ENCODE measurements at places on chromosomes 5 and 9.
A peak's percentile ranks its signal among the peaks of the same experiment; 100 is the strongest.

- DNase-seq: no peak
These were observed 68.5 kb downstream of the SLC24A2 start for GRCh38 chr9:19720377-19720776.

DNA sequence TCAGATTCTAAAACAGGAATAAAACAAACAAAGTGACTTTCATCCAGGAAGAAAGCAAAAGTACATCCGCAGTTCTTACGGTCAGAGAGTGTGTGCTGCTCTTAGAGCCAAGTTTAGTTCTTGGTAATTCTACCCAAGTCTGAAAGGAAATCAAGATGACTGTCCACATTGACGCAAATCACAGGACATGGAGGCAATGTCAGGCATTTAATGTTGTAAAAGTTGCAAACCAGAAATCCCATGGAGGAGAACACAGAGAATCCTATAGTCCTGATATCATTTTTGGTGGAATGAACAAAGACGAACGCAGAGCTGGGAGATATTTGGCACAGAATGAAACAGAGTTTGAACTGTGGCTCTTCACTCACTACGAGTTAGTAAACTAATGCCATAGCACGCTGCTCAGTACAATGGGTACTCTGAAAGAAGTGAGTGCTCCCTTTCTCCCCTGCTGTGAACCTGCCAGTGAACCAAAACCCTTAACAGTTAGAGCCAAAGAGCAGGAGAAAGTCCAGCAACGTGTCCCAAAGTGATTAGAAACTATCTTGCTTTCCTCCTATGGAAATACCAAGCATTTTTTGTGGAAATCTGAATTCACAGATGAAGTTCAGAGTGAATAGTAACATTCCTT, 74.3 kb downstream of the MUSK start:
- DNase-seq: no peak

GRCh38 chr5:79959407-79959806, 31.7 kb downstream of the MTX3 start:
- no peak for DNase-seq

GRCh38 chr9:133553973-133554713, 19.6 kb downstream of the ADAMTSL2 start:
- DNase-seq: no peak

DNA sequence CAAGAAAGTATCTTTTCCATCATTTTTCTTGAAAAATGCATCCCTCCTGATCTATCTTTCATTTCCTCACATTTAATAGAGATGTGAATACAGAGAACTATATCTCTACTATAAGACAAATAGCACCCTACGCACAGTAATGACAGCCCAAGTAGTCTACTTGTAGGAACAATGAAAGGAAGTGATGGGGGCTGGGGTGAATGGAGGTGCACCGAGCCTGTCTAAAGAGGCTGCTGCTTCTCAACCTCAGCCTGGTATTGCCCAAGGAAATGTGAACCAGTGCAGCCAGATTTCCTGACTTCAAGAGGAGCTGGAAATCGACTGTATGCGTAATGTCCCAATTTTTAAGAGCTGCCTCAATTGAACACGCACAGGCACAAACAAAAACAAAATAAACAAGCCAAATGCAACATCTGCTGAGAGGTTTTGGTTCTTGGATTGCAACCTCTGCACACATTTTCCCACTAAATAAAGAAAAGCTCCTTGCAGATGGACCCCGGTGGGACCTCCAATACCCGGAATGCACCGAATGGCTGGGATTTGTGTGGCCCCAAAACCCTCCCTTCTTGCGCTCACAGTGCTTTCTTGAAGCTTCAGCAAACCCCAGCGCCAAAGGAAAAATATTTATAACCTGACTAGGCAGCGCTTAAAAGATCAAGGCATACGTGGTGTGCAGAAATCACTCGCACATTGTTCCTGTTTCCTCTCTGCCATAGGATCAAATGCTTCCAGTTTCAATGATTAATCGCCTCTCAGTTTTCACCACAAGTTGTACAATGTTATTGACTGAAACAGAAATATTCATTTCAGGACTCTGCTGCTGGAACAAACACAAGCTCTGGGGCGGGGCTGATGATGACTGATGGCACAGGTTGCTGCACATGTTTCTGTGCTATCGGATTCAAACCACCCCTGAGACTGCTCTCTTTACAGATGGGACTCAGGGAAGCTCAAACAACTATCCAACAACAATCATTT, 68.3 kb downstream of the KCNIP1 start:
- DNase-seq: no peak

DNA sequence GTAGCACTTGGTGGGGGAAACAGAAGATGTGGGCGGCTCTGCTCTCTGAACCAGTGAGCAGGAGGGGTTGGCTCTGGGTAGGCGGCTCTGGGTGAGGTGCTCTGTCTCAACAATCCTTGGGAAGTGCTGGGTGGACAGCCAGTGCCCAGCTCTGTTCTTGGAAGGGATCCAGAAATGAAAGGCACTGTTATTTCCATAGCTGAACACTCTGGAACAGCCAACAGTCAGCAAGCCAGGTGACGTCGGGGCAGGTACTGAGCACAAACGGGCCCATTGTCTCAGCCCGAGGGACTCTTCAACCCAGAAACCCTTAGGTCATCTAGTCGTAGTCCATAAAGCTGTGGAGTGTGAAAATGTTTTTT, 36.3 kb downstream of the OLFM1 start:
- no peak for DNase-seq

DNA sequence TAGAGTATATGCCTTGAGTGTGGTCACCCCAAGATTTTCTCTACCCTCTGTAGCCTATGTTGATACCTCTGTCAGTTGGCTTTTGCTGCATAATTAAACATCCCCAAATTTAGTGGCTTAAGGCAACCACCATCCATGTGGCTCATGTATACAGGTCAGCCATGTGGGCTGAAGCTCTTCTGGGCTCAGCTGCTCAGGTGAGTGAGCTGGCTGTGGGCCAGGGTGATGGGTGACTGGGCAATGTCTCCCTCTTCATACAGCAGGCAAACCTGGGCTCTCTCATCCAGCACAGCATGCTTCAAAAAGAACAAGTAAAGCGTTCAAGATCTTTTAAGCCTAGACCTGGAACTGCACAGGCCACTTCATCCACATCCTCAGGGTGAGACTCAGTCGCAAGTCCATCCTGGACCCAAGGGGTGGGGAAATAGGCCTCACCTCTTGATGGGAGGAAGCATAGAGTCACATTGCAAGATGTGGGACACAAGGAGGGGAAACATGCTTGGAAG, 188.2 kb upstream of the TAS2R1 start:
- DNase-seq: no peak

- DNase-seq: no peak
These were observed 7.7 kb downstream of the CENPK start for GRCh38 chr5:65555287-65555686.

DNA sequence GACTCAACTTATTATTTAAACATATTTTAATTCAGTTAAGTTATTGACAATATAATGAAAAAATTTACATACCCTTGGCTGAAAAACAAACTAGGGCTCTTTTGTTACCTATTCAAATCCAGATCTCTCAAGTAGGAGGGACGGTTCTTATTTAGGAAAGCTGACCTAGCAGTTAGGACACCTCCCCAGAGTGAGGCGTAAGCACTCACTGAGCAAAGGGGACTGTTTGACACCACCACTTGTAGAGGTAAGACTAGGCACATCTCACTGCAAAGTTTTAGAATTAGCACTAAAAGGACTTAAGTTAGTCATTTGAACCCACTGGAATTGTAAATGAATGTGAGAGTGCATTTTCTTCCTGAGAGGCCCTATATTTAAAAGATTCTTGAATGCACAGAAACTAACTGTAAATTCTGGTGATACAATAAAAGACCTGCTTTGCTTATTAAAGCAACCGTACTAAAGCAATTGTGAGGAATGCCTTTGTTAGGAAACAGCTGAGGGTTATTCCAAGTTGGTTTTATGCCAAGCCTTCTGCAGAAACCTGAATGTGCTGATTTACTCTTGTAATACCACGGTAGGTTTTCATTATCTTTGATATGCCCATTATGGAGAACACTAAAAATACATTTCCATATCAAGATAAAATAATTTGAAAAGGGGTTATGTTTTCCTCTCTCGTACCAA, 16.2 kb downstream of the HACD4 start:
- no peak for DNase-seq

DNA sequence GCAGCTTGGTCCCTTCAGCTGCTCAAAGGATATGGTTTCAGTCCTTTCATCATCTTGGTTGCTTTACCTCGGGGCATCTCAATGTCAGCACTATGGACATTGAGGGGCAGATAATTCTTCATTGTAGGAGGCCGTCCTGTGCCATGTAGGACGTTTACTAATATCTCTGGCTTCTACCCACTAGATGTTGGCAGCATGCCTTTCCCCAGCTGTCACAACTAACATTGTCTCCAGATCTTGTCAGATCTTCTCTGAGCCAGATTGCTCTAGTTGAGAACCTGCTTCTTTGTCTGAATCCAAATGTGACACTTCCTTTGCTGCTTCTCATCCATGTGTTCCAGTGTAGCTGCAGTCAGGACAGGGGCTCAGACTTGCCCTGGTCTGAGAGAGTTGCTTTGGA, 10.3 kb downstream of the PTPA start:
- DNase-seq: no peak

GRCh38 chr9:35882996-35883395, 12.8 kb upstream of the OR13J1 start:
- DNase-seq: no peak

DNA sequence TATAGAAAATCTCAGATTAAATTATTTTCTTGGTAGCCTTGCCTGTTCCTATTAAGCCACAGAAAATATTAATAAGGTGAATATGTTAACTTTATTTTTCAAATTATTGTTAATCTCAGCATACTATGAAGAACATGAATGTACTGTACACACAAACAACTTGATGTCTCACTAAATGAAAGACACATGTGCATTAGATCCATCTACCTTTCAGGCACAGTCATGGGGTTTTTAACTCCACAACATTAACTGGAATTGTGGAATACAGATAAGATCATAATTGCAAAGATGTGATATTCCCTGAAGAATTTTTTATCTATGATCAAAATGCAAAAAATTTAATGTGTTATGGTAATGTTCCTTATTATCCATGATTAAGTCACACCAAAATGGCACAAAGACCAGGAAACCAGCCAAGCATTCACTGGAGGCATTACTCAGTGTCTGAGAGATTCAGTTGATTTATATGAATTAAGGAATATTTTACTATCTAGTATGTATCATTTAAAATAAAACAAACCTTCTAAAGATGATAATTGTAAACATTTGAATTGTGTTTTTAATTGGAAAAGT, 150.0 kb upstream of the VCAN start:
- DNase-seq: no peak

DNA sequence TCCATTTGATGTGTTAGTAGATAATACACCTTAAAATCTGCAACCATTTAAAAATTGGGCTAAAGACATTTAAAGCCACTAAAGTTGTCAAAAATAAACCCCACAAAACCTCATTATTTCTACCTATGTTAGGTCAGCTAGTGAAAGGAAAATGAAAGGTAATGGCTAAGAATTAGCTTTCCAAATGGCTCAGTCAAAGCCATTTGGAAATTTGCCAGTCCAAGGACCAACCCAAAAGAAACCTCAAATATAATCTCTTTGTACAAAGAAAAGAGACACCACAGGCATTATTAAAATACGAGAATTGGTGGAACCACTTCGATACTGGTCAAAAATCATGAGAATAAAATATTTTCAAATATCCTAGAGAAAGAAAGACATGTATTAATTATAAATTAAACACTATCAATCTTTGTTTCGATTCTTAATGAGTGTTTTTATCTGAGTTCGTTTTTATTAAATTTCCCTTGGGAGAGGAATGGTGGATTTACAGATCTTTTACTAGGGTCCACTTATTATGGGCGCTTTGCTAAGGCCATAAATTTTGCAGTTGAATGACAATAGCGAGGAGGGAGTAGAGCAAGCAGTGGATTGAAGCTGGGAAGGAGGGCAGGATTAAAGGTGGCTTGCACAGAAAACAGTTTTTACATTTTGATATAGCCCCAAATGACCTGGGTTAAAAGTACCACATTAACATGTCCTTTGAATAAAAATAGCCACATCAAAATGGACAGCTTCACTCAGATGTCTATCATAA, 116.8 kb upstream of the SHB start:
- DNase-seq: no peak

- no peak for DNase-seq
These were observed 76.5 kb upstream of the ATG10 start for GRCh38 chr5:81895307-81895706.

GRCh38 chr5:126414874-126415502, 8.2 kb upstream of the GRAMD2B start:
- DNase-seq: no peak

GRCh38 chr9:114187827-114188226, 32.5 kb downstream of the COL27A1 start:
- no peak for DNase-seq

DNA sequence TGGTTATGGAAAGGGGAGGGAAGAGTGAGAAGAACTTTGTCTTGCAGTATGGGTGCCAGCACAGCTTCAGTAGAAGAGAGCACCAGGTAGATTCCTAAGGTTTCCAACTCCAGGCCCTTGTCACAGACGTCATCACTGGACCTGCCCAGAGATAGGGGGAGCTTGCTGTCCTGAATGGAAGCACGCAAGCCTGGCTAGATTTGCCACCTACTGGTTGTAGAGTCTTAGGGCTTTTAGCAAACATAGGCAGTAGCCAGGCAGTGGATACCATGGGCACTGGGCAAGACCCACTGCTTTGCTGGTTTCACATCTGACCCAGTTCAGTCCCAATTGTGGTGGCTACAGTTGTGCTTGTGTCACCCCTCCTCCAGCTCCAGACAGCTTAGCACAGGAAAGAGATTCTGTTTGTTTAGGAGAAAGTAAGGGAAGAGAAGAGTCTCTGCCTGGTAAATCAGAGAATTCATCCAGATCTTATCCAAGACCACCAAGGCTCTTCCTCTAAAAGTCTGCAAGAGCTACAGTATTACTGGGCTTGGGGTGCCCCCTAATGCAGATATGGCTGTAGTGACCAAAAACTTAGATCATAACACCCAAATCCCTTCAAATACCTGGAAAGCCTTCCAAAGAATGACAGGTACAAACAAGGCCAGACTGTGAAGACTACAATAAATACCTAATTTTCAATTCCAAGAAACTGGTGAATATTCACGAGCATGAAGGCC, 158.9 kb downstream of the HINT1 start:
- no peak for DNase-seq

- DNase-seq: no peak
These were observed 145.1 kb upstream of the TBCA start for GRCh38 chr5:77921094-77921768.

- DNase-seq: peak; percentile 48
These were observed 4.4 kb upstream of the ST6GALNAC6 start for GRCh38 chr9:127903557-127904475.

DNA sequence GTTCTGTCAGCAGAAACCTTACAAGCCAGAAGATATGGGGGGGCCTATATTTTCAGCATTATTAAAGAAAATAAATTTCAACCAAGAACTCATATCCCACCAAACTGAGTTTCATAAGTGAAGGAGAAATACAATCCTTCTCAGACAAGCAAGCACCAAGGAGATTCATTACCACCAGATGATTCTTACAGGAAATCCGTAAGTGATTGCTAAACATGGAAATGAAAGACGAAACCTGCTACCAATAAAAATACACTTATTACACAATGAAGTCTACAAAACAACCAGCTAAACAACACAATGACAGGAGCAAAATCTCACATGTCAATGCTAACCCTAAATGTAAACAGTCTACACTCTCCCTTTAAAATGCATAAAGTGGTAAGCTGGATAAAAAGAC, 17.8 kb upstream of the C9orf72 start:
- DNase-seq: no peak
